ENCODE measurements at places on chromosomes 16 and 17. TPM values are rescaled to one million over a fixed set of nuclear protein-coding genes. Genes with fewer than 3 reads are reported as not detected.

The TEX19 gene
- 0.36 TPM for polyA plus RNA-seq

The FOXN1 gene
- not detected for polyA plus RNA-seq

The PYDC1 gene
- not detected for polyA plus RNA-seq

The PMFBP1 gene
- polyA plus RNA-seq = 0.11 TPM

The CYGB gene
- 2.1 TPM for polyA plus RNA-seq

The RABEP2 gene
- polyA plus RNA-seq = 31.7 TPM

The KRTAP4-4 gene
- not detected for polyA plus RNA-seq

The TMEM235 gene
- polyA plus RNA-seq = not detected

The PER1 gene
- 12.6 TPM for polyA plus RNA-seq

The MMP28 gene
- 0.49 TPM for polyA plus RNA-seq

The MFAP4 gene
- not detected for polyA plus RNA-seq

The EVI2B gene
- 192 TPM for polyA plus RNA-seq

The NUPR1 gene
- polyA plus RNA-seq = not detected

The GP1BA gene
- 0.26 TPM for polyA plus RNA-seq

The TPSG1 gene
- polyA plus RNA-seq = not detected

The MSLN gene
- polyA plus RNA-seq = not detected

The GPR142 gene
- not detected for polyA plus RNA-seq

The NME4 gene
- 106 TPM for polyA plus RNA-seq

The HASPIN gene
- polyA plus RNA-seq = 0.34 TPM

The ALDH3A1 gene
- polyA plus RNA-seq = not detected

The KCNJ2 gene
- polyA plus RNA-seq = not detected

The PRSS27 gene
- not detected for polyA plus RNA-seq

The C17orf67 gene
- polyA plus RNA-seq = 2.1 TPM

The DCTN5 gene
- polyA plus RNA-seq = 57.5 TPM

The MLLT6 gene
- 7.9 TPM for polyA plus RNA-seq

The SNX20 gene
- polyA plus RNA-seq = 44.6 TPM

The RPL27 gene
- polyA plus RNA-seq = 2,481 TPM

The NOB1 gene
- polyA plus RNA-seq = 59.2 TPM

Measured in IgD-negative memory B cell (primary cell).